ENCODE measurements at places on chromosomes 3 and 15.

- DNase-seq = peak; percentile 62
Measured at GRCh38 chr15:66670762-66671580, 31.1 kb upstream of the SMAD6 start.

DNA sequence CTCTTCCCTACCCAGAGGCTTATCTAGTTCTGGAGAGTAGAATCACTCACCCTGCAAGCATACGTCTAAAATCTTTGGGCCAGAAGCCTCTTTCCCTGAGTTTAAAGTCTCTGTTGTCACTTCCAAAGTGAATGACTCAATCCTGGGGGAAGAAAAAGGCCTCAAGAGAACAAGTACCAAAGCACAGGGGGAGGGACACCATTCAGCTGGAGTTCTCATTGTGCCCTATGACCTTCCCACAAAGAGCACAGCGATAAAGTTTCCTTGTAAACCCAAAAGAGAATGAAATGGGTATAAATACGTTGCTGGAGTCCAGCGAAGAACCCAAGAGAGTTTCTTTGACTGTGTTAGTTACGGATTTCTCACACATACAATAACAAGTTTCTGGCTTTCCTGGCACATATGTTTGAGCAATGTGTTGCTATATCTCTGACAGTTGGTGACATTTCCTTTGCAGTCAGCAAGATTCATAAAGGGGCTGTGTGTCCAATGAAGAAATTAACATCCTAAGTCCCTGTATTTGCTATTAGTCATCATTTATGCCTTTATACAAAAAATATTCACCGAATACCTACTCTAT lies 107.3 kb upstream of the PTPRG start:
- DNase-seq = no peak

DNA sequence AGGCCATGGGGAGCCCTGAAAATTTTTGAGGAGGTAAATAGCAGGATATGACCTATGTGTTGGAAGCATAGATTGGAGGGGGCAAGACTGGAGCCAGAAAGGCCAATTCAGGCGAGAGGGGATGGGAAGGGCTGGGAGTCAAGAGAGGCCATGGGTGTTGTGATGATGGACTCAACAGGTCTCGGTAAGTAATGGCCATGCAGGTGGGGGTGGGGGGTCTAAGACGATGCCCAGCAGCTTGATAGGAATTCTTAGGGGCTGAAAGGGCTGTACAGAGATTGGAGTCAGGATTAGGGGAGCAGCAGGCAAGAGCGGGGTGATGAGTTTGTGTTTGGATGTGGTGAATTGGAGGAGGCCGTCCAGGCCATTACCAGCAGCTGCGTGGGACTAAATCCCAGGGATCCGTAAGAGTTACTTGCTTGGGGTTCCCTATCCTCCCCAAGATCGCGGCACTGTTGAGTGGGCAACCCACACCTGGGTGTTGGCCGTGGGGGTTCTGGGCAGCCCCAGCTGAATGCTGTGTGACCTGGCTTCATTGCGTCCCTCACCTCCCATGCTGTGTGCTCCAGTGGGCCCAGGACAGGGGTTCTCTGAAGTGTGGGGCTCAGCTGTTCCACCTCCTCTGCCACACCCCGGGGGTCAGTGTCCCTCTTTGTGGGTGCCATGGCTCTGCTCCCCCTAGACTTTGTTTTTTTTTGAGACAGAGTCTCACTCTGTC lies 41.8 kb upstream of the CHRNB4 start:
- DNase-seq = no peak

DNA sequence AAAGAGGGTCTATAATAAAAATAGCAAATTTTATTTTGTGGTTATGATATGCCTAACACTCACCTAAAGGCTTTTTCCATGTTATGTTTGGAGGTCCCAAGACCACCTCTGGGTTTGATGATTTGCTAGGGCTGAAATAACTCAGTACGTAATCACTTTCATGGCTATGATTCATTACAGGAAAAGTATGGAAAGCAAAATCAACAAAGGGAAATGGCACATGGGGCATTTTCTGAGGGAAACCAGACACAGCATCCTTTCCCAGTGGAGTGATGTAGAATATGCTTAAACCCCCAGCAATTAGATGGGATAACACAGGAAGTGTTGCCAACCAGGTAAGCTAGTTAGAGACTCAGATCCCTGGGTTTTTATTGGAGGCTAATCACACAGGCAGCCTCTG lies 701.6 kb upstream of the CBLB start:
- peak; percentile 37 for DNase-seq

- DNase-seq = no peak
Measured at GRCh38 chr3:18723206-18723810, 298.2 kb upstream of the SATB1 start.

DNA sequence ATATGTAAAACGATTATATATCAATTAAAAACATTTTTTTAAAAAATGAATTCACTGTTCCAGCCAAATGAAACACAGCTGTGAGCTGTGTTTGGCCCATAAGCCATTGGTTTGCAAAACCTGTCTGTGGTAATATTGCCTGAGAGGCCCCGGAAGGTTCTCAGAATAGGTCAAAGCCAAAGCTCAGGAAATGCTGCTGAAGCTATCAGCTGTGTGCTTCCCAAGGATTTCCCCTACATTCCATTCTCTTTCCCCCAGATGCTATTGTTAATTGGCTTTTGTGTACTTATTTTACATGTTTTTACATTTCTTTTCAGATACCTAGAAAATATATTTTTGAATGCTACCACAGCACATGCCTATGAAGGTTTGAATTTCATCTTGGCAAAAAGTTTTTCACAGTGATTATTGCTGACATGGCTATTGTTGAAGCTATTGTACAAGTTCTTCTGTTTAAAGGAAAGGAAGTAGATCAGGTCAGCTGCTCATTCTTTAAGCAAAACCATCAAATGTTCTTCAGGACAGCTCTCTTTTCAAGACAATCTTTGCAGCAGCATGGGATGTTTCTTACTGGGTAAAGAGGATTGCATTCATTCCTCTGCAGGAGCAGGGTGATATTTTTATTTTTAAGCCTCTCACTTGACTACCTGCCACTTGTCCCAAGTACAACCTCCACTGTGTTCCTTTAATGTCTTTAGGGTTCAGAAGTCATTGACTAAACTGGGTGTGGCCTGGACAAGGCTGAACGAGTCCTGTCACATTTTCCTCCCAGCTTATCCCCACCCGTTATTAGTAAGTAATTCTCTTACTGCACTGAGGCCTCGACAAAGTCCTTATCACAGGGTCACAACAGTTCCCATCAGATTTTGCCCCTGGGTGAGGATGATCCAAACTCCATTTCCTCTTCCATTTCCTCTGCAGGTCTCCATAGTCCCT lies 26.3 kb upstream of the BNC1 start:
- peak; percentile 40 for DNase-seq

DNA sequence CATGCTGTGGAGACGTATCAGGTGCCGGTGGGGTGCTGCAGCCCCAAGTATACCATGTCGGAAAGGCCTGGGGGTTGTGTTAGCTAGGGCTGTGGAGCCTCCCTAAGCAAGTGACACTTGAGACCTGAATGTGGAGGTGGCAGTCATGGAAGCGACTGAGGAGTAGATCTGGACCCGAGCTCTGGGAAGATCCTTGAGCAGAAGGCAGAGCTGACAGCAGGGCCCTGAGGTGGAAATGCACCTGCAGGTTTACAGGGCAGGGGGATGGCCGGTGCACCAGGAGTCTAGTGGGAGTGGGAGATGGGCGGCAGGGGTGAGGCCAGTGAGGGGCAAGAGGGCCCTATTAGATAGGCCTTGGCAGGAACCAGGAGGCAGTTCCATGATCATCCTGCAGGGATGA lies 91.8 kb upstream of the PLXNA1 start:
- no peak for DNase-seq

- no peak for DNase-seq
Measured at GRCh38 chr15:67218428-67218827, 36.0 kb downstream of the AAGAB start.

- DNase-seq = peak; percentile 31
Measured at GRCh38 chr15:92020804-92021203, 167.3 kb downstream of the SLCO3A1 start.

GRCh38 chr15:75887178-75887577 lies 16.5 kb upstream of the FBXO22 start:
- DNase-seq = no peak

DNA sequence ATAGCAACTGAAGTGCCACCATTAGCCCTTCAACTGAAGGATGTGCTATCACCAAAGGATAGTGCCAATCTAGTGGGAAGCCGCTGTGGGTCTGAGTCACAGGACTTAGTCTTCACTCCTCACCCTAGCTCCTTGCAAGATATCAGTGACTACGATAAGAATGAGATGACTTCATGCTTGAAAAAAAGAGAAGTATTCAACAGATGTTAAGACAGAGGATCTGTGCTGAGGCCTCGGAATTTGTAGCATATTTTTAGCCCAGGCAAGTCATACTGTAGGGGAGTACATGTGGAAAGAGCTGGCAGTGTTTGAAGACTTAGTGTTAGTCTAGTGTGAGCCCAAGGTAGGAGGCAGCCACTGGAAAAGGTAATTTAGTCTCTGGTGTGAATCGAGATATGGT lies 270.7 kb upstream of the LRTM1 start:
- DNase-seq = peak; percentile 87

DNA sequence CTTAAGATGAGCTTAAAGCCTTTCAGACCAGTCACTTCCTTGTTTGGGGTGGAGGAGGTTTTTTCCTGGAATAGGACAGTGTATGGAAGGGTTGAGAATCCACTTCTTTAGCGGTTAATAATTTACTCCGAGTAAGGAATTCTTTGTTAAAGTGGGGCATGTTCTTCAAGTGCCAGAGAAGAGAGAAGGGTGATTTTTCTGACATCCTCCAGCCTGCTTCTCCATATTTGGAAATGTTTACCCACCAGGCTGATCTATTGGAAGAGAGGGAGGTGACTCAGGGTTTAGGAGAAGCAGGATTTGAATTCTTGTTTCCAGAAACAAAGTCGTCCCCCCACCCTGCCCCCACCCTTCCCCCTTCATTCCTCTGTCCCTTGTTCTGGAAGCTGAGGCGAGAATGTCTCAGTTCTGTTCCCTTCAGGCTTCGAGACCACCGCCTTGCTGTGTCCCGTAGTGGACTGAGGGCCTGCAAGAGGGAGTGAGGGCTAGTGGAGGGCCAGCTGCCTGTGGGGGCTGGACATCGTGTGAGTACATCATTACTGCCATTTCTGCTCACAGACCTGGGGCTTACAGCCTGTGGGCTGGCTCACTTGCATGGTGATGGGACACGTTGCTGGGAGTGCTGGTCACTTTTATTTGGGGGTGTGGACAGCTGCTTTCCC lies 58.5 kb downstream of the LPP start:
- DNase-seq = peak; percentile 99

GRCh38 chr3:25831578-25831977 lies 41.7 kb downstream of the OXSM start:
- peak; percentile 55 for DNase-seq

- DNase-seq = no peak
Measured at GRCh38 chr15:94579286-94579685, 347.9 kb downstream of the MCTP2 start.

GRCh38 chr15:36832774-36833463 lies 253.5 kb downstream of the CDIN1 start:
- DNase-seq = peak; percentile 5

- DNase-seq = peak; percentile 38
Measured at GRCh38 chr3:169607949-169608348, 55.6 kb downstream of the MECOM start.

- DNase-seq = peak; percentile 7
Measured at GRCh38 chr3:177250151-177250550, 52.9 kb upstream of the TBL1XR1 start.

DNA sequence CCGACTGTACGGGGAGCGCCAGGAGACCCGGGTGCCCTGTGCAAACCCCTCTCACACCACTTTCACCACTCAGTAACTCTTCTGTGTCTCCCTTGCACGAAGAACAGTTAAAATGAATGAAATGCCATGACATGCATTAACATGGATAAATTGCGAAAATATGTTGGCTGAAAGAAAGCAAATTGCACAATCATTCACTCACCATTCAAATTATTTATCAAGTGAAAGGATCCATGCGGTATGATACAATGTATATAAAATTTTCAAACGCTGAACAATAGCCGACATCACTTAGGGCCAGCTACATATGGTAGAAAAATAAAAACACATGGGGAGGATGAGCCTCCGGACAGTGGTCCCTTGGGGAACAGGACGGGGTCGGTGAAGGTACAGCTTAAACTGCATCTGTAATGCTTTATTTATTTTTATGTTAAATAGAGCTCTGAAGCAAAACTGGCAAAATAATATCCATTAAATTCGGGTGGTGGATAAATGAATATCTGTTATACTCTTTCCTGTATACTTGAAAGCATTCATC lies 45.9 kb downstream of the SLC12A8 start:
- no peak for DNase-seq

DNA sequence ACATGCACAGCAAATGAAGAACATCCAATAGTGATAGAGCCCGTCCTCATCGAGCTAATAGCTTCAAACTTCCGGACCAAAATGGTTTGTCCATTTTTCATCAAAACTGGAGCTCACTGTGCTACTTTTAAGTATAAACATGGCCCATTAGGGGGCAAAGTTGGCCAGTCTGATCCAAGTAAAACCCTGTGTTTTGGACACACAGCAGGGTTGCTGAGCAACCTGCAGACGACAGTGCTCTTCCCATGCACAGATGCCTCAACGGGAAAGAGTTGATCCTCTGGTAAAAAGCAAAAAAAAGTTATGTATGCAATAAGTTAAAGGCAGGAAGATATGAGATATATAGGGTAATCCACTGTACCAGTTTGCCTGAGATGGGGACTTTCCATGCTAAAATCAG lies 244.0 kb upstream of the THBS1 start:
- DNase-seq = no peak

DNA sequence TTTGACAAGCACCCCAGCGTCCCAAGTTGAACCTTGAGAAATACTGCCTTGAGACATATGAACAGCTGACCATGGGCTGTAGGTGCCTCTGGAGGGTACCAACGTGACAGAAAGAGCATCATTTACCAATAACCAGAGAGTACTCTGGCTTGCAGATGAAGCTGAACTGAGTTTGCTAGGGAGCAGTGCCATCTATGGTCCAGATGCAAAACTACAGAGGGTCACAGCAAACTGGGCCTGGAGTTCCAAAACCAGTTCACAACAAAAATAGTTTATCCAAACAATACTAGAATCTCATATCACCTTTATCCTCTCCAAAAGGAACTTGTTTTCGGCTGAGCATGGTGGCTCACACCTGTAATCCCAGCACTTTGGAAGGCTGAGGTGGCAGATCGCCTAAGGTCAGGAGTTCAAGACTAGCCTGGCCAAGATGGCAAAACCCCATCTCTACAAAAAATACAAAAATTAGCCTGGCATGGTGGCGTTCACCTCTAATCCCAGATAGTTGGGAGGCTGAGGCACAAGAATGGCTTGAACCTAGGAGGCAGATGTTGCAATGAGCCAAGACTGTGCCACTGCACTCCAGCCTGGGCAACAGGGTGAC lies 69.3 kb downstream of the CHAC1 start:
- peak; percentile 40 for DNase-seq
